Renal cortical epithelial cell (primary cell): ENCODE measurements at places on chromosomes 7 and 10.

DNA sequence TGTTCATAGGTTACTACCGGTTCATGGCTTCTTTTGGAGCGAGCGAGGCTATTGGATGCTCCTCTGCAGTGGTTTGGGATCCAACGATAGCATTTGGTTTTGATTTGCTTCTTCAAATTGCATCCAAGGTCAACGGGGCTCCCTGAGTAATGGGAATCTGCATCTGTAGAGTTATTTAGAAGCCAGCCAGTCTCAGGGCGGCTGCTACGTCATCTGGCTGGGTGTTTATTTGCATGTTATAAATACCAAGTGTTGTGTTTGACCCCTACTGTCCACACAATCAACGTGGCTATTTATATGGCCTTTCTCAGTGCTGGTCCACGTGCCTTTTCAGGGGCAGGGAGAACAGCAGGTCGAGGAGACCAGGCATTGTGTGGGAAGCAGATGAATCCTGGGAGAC, 137.7 kb downstream of the PRPF18 start:
- DNase-seq = no peak

DNA sequence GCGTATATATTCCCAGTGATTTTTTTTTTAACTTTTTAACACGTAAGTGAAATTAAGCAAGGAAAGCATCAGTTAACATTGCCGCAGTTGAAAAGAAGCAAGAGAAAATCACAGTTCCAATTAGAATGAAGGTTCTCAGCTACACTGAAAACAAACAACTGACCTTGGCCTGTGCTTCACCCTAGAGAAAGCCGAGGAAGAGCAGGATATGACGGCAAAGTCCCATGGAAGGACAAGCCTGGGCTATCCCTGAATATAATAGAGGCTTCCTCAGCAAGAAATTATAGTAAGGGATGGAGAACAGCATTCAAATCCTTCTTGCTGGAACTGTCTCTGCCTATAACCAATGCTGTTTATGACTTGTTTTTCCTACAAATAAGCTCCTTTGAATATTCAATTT, 83.0 kb upstream of the INHBA start:
- DNase-seq = no peak

DNA sequence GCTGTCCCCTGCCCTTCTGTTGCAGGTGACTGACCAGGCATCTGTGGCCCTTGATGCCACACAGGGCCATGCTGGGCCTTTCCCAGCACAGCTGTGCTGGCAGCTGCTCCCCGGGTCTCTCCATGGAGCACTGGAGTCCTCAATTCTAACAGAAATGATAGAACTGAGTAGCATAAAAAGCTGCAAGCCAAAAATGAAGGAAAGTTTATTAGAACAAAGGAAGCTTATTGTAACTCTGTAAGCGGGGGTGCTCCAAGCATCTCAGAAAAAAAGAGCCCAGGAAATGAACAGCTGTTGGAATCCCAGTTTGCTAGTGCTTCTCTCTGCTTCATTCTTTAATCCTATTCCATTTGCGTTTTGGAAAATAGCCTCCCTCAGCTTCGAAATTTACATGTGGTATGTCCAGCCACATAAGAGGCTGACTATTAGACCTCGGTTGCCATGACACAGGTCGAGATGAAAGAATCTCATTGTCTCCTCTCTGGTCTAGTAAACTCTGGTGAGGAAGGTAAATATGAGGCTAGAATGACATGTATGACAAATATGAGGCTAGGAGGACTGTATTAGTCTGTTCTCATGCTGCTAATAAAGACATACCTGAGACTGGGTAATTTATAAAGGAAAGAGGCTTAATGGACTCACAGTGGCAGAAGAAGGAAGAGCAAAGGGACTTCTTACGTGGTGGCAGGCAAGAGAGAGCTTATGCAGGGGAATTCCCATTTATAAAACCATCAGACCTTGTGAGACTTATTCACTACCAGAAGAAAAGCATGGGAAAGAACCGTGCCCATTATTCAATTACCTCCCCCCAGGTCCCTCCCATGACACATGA, 23.7 kb downstream of the EPDR1 start:
- peak; percentile 62 for DNase-seq

GRCh38 chr7:13352677-13353076, 636.8 kb downstream of the ETV1 start:
- DNase-seq = no peak

DNA sequence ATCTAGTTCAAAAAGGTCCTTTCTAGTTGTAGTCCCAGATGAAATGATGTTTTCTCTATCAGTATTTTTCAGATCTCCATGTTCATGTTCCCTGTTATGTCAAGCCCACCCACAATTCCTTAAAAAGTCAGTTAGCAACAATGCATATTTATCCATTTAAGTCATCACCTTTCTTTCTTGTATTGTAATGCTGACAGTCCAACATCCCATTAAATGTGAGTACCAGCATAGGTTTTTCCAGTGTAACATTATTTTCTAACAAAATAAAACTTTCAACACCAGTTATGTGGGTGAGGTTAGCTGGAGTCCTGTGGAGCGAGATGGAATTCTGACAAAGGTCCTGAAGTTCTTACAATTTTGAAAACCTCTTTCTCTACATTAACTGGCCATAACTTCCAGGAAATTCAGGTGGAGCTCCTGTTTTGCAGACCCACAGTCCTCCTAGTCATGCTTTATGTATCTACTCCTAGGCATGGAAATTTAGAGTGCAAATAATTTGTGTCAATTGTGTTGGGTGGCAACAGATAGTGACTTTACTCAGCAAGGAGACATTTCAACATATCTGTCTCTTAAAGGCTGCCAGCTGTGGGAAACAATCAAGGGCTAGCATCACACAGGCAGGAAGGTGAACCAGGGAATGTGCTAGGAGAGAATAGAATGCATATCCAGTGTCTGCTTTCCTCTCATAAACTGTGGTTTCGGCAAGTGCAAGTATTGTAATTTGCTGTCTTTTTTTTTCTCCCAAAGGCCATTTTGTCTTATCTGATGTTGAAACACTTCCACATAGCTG, 162.6 kb downstream of the MTERF1 start:
- DNase-seq = no peak

- no peak for DNase-seq
Measured at GRCh38 chr7:92850516-92850915, 14.1 kb upstream of the CDK6 start.
